Stimulated activated CD4-positive, alpha-beta T cell treated with anti-CD3 and anti-CD28 coated beads, TNF-alpha, amount 100 ng/mL, for 48 hours (primary cell): ENCODE measurements at places on chromosomes 1 and 21.

GRCh38 chr21:34191876-34192275 is 118.5 kb downstream of the MRPS6 start:
- DNase-seq: no peak

- DNase-seq: no peak
These were observed 185.6 kb downstream of the CLEC20A start for GRCh38 chr1:178311164-178311563.

GRCh38 chr1:9373619-9374018 is 80.9 kb downstream of the SPSB1 start:
- DNase-seq: no peak

- no peak for DNase-seq
These were observed 21.4 kb downstream of the CDCP2 start for GRCh38 chr1:54131419-54131818.

DNA sequence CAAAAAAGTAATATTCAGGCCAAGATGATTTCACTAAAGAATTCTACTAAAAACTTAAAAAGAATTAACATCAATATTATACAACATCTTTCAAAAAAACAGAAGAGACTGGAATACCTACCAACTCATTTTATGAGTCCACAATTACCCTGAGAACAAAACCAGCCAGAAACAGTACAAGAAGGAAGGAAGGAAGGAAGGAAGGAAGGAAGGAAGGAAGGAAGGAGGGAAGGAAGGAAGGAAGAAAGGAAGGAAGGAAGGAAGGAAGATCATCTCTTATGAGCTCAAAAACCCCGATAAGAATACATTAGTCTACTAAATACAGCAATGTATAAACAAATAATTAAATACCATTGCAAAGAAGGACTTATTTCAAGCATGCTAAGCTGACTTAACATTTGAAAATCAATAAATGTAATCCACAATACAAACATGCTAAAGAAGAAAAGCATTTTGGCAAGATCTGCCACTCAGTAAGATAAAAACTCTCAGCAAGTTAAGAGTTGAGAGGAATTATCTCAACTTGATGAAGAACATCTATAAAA is 149.9 kb upstream of the RGS18 start:
- no peak for DNase-seq

- no peak for DNase-seq
These were observed 24.2 kb upstream of the EYA3 start for GRCh38 chr1:28112388-28113241.

DNA sequence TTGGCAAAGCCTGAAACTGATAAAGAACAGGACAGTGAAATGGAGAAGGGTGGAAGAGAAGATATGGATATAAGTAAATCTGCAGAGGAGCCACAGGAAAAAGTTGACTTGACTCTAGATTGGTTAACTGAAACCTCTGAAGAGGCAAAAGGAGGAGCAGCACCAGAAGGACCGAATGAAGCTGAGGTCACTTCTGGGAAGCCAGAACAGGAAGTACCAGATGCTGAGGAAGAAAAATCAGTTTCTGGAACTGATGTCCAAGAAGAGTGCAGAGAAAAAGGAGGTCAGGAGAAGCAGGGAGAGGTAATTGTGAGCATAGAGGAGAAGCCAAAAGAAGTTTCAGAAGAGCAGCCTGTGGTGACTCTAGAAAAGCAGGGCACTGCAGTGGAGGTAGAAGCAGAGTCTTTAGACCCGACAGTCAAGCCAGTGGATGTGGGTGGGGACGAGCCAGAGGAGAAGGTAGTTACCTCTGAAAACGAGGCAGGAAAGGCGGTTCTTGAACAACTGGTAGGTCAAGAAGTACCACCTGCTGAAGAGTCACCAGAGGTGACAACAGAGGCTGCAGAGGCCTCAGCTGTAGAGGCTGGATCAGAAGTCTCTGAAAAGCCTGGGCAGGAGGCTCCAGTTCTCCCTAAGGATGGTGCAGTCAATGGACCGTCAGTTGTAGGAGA is 16.3 kb downstream of the CCDC17 start:
- DNase-seq: no peak

GRCh38 chr21:38721958-38722357 is 83.8 kb upstream of the ETS2 start:
- DNase-seq: no peak

DNA sequence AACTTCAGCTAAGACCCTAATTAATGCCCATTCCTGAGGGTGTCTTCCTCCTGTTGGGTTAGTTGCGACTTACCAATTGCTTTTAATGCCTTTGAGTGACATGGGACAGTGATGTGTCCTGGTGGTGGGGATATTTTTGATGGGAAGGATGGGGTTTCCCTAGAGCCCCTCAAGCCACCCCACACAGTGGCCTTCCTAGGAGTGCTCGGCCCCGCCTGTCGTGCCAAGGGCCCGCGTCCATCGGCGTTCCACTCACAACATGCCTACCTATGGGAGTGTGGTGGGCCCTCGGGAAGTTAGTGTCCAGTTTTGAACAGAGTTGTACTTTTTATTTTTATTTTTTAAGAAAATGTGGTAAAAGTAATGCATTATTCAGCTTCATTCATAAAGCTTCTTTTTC is 50.1 kb upstream of the TSPAN2 start:
- DNase-seq: no peak

DNA sequence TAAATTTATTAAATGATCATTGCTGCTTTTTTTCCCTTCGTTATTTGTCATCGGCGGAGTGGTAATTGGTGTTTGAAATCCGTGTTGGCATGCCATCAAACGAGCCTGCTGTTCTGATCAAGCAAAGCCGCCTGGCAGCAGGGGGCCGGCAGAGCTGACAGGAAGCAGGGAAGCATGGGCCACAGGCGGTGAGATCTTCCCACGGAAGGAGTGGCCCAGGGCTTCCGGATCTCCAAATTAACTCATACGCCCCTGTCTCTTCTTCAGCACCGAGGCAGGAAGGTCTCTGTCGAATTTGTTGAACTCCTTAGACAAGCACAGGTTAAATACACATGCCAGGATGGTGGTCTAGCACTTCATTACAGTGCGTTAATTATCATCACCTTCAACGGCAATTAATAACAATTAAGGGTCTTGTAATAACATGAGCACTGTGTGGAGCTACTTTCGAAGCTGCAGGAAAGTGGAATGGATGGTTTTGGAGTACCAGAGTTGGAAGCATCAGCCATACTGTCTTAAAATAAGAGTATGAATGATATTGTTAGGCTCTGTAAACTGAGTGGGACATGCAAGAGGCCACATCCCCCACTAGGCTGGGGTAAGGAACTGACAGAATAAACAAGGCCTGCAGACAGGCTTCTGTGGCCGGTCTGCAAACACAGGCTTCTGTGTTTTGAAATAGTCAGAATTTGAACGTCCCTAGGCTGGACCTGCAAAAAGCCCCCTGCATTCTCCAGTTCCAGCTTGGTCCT is 199.4 kb upstream of the DAB1 start:
- no peak for DNase-seq

- no peak for DNase-seq
These were observed 277.5 kb upstream of the C1orf174 start for GRCh38 chr1:4177425-4178150.

- no peak for DNase-seq
These were observed 399.2 kb downstream of the PTBP2 start for GRCh38 chr1:97120806-97121205.

GRCh38 chr1:166383635-166384346 is 217.0 kb upstream of the FAM78B start:
- no peak for DNase-seq

DNA sequence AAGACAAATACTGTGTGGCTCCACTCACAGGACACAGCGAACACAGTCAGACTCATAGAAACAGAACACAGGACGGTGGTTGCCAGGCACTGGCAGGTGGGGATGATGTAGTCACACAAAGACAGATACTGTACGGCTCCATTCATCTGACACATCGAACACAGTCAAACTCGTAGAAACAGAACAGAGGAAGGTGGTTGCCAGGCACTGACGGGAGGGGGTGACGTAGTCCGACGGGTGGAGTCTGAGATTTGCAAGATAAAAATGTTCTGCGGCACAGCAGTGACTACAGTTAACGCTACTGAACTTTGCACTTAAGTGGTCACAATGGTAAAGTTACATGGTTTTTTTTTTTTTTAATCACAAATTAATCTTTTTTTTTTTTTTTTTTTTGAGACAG is 18.7 kb downstream of the C21orf58 start:
- DNase-seq: no peak

DNA sequence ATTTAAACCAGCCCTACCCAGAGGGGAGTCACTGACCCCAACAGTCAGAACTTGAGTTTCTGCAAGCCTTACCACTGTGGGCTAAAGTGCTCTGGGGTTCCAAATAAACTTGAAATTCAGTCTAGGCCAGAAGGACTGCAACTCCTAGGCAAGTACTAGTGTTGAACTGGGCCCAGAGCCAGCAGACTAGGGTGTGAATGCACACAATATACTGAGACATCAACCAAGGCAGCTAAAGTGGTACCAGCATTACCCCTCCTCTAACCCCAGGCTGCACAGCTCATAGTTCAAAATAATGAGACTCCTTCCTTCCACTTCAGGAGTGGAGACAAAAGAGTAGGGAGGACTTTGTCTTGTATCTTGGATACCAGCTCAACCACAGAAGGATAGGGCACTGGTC is 18.9 kb upstream of the IL20 start:
- DNase-seq: no peak

- no peak for DNase-seq
These were observed 62.7 kb upstream of the MROH9 start for GRCh38 chr1:170872663-170873062.

DNA sequence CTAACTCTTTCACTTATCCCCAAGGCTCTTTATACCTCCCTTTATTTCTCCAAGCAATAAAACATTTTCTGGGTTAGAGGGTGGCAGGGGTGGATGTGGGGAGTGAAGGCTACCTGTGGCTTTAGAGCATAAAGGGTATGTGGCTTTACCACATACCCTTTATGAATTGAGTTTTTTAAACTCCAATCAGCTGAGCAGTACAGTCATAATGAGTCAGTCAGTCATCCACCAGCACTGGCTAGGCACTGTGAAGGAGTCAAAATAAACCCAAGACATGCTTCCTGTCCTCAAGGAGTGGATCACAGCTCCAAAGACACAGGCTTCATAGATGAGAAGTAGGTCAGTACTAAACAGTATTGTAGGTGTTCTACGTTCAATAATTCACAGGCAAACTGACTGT is 2.6 kb upstream of the TDRD10 start:
- DNase-seq: no peak

- DNase-seq: no peak
These were observed 1.8 kb downstream of the ARPC5 start for GRCh38 chr1:183633676-183634343.

DNA sequence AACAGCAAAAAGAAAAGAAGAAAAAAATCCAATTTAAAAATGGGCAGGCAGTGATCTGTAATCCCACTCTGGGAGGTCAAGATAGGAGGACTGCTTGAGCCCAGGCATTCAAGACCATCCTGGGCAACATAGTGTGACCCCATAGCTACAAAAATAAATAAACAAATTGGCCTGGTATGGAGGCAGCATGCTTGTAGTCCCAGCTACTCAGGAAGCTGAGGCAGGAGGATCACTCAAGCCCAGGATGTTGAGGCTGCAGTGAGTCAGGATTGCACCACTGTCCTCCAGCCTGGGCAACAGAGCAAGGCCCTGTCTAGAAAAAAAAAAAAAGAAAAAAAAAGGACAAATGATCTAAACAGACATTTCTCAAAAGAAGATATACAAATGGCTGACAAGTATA is 99.6 kb downstream of the EIF4G3 start:
- DNase-seq: no peak

GRCh38 chr1:109667452-109668122 is at the start of gene GSTM2:
GSTM2 (plus strand) TSS chr1:109668057; CDS start chr1:109668116, 59 bp downstream.
- DNase-seq: peak; percentile 70

- DNase-seq: no peak
These were observed 72.2 kb downstream of the SNX7 start for GRCh38 chr1:98733782-98734112.

- DNase-seq: no peak
These were observed 4.0 kb downstream of the SOX13 start for GRCh38 chr1:204076891-204077290.

DNA sequence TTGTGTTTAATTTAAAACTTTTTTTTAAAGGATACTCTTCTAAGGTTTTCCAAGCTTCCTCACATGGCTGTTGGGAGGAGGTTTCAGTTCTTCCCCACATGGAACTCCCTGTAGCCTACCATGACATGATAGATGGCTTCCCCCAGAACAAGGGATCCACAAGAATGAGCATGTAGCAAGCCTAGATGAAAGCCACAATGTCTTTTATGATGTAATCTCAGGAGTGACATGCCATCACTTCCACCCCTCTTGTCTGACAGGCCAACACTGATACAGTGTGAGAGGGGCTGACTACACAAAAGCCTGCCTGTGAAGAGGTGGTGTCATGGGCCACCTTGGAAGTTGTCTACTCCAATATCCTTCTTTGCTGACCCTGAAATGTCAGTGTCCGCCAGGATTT is 32.0 kb downstream of the CD34 start:
- DNase-seq: no peak

DNA sequence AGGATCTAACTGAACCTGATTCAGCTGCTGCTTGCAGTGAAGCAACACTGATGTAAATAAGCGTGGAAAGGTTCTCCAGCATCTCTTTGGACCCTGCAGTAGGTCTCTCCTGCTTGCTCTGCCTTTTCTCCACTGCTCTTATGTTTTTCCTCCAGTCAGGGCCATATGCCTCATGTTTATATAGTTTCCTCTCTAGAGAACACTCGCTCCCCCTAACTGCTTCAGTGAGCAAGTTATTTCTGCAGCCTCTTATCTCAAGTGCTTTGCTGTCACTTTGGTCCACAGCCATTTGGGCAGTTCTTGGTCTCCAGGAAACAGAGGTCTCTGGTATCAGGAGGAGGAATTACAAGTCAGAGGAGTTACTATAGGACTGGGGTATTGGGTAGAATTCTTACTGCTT is 5.3 kb downstream of the PRUNE1 start:
- no peak for DNase-seq

- no peak for DNase-seq
These were observed 66.5 kb downstream of the EIF4G3 start for GRCh38 chr1:21110163-21110562.

GRCh38 chr21:31938330-31939301 is 65.8 kb downstream of the HUNK start:
- no peak for DNase-seq

GRCh38 chr1:67110352-67110751 is 24.4 kb downstream of the C1orf141 start:
- no peak for DNase-seq

- no peak for DNase-seq
These were observed 8.1 kb downstream of the NFASC start for GRCh38 chr1:204878621-204879234.

- no peak for DNase-seq
These were observed 37.3 kb downstream of the VANGL2 start for GRCh38 chr1:160437432-160438316.

DNA sequence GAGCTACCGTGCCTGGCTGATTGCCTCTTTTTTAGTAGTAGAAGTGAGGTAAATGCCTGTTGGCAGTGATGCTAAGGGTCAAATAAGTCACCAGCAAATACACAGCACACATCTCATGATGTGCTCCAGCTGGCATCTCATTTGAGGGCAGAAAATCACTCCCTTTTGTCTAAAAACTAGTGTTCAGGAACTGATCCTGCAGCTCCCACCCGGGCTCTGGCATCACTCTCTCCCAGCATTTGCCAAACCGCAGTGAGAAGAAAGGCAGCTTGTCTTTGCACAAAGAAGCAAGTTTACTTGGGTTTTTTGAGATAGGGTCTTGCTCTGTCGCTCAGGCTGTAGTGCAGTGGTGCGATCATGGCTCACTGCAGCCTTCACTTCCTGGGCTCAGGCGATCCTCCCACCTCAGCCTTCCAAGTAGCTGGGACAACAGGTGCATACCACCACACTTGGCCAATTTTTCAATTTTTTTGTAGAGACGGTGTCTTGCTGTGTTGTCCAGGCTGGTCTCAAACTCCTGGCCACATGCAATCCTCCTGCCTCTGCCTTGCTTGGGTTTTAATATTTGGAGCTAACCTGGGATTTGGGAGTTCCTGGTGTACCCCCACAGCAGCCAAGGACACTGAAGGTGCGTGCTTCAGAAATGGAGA is 4.1 kb downstream of the RBP7 start:
- no peak for DNase-seq
